ENCODE measurements at places on chromosomes 3 and 15. TPM values are rescaled to one million over a fixed set of nuclear protein-coding genes. Genes with fewer than 3 reads are reported as not detected.

The MUSTN1 gene
- total RNA-seq: not detected

The RBM5 gene
- total RNA-seq: 68.9 TPM

The OR5K2 gene
- not detected for total RNA-seq

The ADAMTS9 gene
- 51.8 TPM for total RNA-seq

The BFSP2 gene
- not detected for total RNA-seq

The ZBBX gene
- not detected for total RNA-seq

The CXCR6 gene
- total RNA-seq: not detected

The CSTA gene
- not detected for total RNA-seq

The FANCD2OS gene
- not detected for total RNA-seq

The GAP43 gene
- total RNA-seq: not detected

The ZNF860 gene
- total RNA-seq: 1.6 TPM

The IMPG2 gene
- 0.07 TPM for total RNA-seq

The ROPN1 gene
- total RNA-seq: not detected

The PLA2G4D gene
- total RNA-seq: not detected

The MRPL3 gene
- total RNA-seq: 88.3 TPM

The CD200 gene
- 1.4 TPM for total RNA-seq

The PAQR5 gene
- total RNA-seq: not detected

The CCR3 gene
- total RNA-seq: not detected

The GPR62 gene
- 0.20 TPM for total RNA-seq

The SLC24A5 gene
- total RNA-seq: not detected

The ZKSCAN7 gene
- total RNA-seq: 1.8 TPM

The CKMT1A gene
- total RNA-seq: not detected

The INKA1 gene
- total RNA-seq: 12.7 TPM

The GLDN gene
- not detected for total RNA-seq

The ACKR2 gene
- total RNA-seq: 0.67 TPM

The SNX22 gene
- total RNA-seq: 0.39 TPM

The CSPG5 gene
- not detected for total RNA-seq

The STRA6 gene
- total RNA-seq: 0.10 TPM

The MAP1A gene
- 0.84 TPM for total RNA-seq

The GPR156 gene
- total RNA-seq: 0.07 TPM

The EAF1 gene
- total RNA-seq: 14.3 TPM

The ST3GAL6 gene
- 28.8 TPM for total RNA-seq

The KAT2B gene
- total RNA-seq: 7.2 TPM

The RPL35A gene
- total RNA-seq: 741 TPM

The CHRD gene
- total RNA-seq: 0.07 TPM

The CALML4 gene
- total RNA-seq: 8.5 TPM

The NTRK3 gene
- total RNA-seq: not detected

The SPATA12 gene
- total RNA-seq: 0.13 TPM

The SLC22A13 gene
- not detected for total RNA-seq

The CDV3 gene
- total RNA-seq: 199 TPM

The SENP2 gene
- 27.6 TPM for total RNA-seq
